ENCODE measurements at places on chromosomes 7 and 10.
A peak's percentile ranks its signal among the peaks of the same experiment; 100 is the strongest.

DNA sequence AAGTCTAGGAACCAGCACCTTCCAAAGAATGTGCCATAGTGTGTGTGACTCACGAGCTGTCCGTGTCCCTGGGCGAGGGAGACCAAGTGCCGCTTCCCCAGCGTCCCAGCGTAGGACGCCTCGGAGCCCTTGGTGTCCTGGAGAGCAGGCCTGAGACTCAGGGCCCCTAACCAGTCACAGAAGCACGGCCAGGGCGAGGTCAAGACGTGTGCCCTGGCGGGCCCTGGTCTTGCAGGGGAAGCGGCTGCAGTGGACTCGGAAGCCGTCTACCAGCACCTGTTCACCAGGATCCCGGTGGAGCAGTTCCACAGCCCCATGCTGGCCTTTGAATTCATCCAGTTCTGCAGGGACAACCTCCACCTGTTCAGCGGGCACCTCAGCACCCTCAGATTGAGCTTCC lies 10.6 kb downstream of the AP5Z1 start:
- no peak for DNase-seq

DNA sequence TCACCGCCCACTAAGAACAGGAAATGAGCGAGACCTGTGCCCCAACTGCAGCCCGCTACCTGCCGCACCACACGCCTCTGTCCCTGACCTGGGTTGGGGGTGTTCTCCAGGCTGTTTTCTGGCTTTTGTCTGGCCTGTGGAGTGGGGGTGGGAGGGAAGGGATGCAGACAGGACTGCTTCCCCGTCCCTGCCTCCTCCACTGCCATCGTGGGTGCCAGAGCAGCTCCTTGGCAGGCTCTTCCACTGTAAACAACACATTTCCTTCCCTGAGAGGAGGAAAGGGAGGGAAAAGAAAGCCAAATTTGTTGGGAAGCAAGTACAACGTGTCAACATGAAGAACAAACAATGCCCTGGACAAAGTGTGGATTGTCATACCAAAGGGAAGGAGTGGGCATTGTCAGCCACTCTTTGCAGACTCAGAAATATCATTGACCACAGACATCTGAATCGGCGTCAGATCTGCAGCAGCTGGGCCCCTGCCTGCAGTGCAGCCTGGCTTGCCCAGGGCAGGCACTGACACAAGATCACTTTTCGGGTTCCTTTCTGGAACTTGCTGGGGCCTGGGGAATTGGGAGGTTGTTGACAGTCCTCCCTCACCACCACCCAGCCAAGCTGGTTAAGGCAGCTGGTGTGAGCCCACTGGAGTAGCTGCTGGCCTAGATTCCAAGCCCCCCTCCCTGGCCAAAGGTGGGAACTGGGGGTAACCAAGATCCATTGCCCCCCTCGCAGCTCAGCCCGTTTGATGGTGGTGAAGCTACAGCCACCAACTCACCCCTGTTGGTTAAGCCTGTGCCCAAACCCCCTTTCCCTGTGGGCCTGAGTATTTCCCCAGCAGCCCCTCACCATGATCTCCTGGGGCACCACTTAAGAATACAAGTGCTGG lies 22.6 kb upstream of the TRIM8 start:
- no peak for DNase-seq

GRCh38 chr10:63603709-63604445 lies 82.7 kb downstream of the REEP3 start:
- no peak for DNase-seq

- DNase-seq: no peak
Observed at GRCh38 chr7:77691892-77692491, 4.3 kb upstream of the RSBN1L start.

- DNase-seq: no peak
Observed at GRCh38 chr10:32246685-32247084, 100.3 kb downstream of the EPC1 start.

- DNase-seq: no peak
Observed at GRCh38 chr7:111660478-111660877, 98.2 kb upstream of the IMMP2L start.

GRCh38 chr10:80068270-80068669 lies 10.2 kb upstream of the TMEM254 start:
- no peak for DNase-seq

DNA sequence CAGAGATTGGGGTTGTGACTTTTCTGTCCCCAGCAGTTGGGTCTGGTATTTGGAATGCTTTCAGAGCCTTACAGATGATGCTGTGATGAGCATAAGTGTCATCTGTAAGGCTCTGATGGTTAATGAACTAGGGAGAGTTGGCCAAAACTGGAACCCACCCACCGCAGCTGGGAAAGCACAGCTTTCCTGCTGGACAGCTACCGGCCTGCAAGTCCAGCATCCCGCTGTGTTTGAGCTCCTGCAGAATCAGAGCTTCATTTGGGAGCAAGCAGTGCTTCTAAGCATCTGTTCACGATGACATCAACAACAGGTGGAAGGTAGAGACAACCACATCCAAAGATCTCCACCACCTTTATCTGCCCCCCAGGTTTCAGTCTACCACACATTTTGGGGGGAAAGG lies 11.7 kb downstream of the UCN3 start:
- DNase-seq: no peak

DNA sequence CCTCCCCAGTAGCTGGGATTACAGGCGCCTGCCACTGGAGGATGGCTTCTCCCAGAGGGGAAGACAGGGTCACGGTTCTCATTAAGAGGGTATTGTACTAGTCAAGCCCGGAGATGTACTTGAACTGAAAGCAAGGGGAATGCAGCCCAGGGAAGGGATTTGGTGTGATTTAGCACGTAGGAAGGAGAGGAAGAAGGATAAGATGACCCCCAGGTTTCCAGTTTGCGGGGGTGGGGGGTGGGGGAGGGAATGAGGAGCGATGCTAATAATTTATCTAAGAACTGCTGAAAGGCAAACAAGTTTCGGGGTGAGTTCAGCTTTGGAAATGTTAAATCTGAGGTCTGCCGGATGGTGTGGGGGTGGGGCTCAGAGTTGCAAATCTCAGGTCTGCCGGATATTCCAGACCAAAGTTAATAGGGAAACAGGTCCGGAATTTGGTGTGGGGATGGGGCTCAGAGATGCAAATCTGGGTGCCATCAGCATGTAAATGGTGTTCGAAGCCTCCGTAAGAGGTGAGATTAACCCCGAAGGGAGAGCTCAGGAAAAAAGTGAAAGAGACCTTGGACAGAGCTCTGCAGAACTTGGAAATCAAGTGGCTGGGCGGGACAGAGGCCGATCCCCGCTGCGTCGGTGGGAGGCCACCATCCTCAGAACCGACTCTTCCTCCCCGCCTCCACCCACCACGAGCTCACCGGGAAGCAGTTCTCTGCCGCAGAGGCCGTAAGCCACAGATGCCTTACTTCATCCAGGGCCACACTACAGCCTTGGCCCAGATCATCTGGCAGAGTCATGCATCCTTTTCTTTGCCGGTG lies 1.6 kb upstream of the SEPHS1 start:
- peak; percentile 50 for DNase-seq

DNA sequence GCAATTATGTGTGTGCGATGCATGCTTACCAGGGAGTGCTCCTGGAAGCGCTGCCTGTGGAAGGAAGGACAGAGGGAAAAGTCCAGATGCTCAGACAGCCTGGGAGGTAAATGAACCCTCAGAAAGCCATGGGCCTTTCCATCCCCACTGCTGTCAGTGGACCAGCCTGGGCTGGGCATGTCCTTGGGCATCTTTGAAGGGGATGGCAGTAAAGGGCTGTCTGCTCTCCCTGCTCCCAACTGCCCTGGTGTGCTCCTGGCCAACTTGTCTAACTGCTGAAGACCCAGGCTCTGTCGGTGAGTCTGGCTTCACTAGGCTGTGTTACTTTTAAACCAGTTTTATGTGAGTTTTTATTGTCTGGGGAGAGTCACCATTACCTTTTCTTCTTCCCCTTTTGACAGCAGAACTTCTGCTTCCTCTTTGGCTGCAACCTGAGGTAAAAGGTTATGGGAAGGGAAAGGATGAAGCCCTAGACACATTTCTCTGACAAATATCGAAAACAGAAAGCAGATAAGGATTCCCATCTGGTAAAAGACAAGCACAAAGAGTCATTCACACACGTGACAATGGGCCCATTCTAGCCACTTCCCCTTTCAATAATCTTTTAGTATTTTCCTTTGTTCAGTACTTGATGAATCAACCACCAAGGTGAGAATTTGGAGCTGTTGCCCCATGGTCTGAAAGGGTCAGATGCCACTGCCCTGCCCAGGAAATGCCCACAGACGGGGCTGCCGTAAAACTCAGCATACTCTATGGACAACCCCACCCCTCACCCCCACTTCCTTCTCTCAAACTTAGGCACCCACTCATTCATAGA lies 27.6 kb upstream of the PIK3AP1 start:
- DNase-seq: no peak

DNA sequence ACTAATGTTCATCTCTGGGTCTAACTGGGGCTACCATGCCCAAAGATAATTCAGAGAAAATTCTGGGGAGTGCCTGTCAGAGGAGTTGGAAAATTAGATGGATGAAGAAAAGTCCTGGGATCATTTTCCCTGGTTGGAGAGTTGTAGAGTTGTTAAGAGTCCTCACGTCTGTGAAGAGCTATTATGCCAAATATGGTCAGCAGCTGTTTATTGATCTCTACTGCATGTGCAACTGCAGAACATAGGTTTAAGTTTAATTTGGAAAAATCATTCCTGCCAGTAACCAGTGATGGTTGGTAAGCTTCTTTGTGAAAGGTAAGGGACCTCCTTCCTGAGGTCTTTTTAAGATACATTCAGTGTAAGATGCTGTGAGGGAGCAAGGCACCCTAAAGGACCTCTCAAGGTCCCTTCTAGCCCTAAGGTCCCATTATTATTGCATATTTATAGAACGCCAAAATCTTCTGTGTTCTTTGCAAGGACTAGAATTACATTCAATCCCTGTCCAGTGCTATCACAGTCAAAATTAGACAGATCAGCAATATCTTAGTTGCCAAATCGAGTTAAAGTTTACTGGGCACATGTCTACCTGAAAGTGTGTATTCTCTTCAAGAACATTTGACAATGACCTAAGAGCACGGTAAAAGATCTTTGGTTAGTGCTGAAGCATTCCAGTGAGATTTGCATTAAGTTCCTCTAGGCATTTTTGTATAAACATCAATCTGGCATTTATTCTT lies 62.7 kb downstream of the VTI1A start:
- no peak for DNase-seq

GRCh38 chr7:14637968-14638367 lies 264.6 kb downstream of the DGKB start:
- DNase-seq: no peak

GRCh38 chr7:82319674-82320118 lies 123.9 kb downstream of the CACNA2D1 start:
- peak; percentile 84 for DNase-seq

- no peak for DNase-seq
Observed at GRCh38 chr7:24436131-24436920, 136.9 kb upstream of the PALS2 start.

GRCh38 chr10:11207560-11207844 lies 189.8 kb downstream of the CELF2 start:
- no peak for DNase-seq

DNA sequence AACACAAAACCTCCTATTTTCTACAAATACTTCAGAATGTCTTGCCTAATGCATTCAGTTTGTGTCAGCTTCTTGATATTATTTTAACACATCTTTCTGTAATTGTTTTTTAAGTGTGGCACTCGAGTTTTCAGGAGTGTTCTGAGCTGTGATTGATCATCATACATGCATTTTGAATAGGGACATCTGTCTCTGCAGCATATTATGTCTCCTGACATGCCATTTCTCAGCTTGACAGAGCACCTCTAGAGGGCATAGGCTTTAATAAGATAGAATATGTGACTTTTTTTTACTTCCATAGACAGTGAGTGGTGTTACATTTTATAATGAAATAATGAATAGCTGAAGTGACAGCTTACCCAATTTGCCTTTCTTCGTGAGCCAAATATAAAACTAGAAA lies 219.2 kb upstream of the HDAC9 start:
- DNase-seq: no peak

- no peak for DNase-seq
Observed at GRCh38 chr10:108323274-108323798, 1158.8 kb upstream of the SORCS1 start.

DNA sequence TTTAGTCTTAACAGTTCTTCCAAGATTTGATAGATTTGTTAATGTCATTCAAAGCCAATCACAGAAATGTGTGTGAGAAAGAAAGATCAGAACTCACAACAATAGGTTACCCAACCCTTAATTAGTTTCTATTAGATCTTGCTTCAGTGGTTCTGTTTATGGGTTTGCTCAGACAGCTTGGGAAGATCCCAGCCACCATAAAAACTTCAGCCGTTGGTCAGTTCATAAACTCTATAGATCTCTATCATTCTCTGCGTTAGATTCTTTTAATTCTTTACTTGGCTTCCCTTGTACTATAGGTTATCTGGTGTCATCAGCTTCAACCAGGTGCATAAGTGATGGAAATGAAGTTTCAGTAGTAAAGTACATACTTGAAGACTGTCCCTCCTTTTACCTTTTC lies 54.4 kb downstream of the ZNF277 start:
- no peak for DNase-seq

DNA sequence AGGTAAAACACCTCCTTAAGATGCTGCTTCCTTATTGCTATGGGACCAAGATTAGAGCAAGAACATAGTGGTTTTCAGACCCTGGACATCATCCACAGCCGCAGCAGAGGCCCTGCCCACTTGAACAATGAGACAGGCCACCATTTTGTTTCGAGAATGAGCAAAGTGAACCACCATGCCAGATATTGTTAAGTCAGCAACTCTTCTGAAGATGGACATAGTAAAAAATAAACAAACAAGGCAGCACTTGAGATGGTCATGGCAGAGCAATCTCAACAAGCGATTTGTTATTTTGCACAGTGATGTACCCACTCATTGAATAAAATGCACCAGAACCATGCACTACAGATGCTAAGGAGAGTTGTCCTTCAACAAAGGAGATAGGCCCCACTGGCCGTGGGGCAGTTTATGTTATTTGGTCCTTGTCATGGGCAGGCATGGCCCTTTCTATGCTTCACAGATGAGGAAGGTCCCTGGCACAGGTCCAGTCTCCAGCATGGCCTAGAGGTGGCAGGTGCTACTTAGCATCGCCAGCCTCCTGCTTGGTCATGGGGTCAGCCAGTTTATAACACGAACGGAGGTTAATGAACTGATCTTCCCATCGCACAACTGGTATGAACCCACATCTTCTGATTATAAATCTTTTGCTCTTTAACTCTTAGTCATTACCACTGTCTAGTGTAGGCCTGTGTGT lies 44.1 kb downstream of the IKZF1 start:
- DNase-seq: no peak

- DNase-seq: no peak
Observed at GRCh38 chr7:47670729-47671128, 88.8 kb upstream of the TNS3 start.

GRCh38 chr7:157792241-157793086 lies 455.7 kb downstream of the DNAJB6 start:
- DNase-seq: no peak

- peak; percentile 51 for DNase-seq
Observed at GRCh38 chr10:3468919-3469638, 296.5 kb upstream of the PITRM1 start.

- DNase-seq: no peak
Observed at GRCh38 chr7:15855525-15856109, 169.1 kb upstream of the MEOX2 start.

- DNase-seq: no peak
Observed at GRCh38 chr10:133039107-133039802, 48.5 kb upstream of the ADGRA1 start.

Measured in heart right ventricle (tissue), 16 donors.